ENCODE measurements at places on chromosomes 1 and 21.

DNA sequence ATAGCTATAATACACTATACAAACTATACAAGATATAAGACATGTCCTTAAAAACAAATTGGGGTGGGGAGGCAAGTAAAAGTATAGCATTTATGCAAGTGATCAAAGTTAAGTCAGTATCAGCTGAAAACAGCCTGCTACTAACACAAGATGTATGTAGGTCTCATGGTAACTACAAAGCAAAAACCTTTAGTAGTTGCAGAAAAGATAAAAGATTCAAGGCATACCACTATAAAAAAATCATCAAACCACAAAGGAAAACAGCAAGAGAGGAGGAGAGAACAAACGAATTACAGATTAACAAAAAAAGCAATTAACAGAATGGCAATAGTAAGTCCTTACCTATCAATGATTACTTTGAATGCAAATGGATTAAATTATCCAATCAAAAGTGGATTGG, 22.7 kb downstream of the ERO1B start:
- no peak for DNase-seq

- DNase-seq, result no peak
Observed at GRCh38 chr1:42179900-42180329, 15.4 kb upstream of the GUCA2A start.

DNA sequence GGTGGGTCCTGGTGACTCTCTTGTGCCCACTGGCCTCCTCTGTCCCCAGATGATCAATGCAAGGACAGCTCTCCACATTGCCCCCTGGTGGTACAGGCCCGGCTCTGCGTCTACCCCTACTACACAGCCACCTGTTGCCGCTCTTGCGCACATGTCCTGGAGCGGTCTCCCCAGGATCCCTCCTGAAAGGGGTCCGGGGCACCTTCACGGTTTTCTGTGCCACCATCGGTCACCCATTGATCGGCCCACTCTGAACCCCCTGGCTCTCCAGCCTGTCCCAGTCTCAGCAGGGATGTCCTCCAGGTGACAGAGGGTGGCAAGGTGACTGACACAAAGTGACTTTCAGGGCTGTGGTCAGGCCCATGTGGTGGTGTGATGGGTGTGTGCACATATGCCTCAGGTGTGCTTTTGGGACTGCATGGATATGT, 10.8 kb downstream of the ADAMTSL4 start:
- peak; percentile 81 for DNase-seq

GRCh38 chr1:98382986-98383740, 278.4 kb upstream of the SNX7 start:
- DNase-seq, result no peak

DNA sequence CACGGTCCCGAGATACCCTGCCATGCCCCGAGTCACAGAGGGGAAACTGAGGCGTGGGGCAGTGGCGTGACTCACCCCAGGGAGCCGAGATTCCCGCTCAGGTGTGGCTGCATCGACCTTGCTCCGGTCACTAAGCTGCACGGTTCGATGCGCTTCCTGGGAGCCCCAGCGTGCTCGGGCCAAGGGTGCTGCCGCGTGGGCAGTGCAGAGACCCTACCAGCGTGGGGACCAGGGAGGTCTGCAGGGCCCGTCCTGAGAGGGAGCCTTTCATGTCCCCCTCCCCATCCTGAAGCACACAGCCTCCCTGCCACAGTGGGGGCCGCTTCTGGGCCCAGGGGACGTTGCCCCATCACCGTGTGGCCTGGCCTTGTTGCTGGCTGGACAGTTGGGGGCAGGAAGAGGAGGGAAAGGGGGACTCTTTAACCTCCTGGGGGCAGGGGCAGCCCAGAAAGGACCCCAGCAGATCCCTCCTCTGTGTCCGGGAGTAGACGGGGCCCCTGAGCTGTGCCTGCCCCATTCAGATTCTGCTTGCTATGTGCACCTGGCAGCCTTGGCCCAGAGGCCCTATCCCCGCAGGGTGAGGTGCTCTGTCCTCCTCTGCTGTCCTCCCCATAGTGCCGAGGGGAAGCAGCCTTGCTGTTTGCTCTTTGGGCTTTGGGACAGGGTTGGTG, 52.3 kb downstream of the COL18A1 start:
- no peak for DNase-seq

- DNase-seq, result no peak
Observed at GRCh38 chr1:85427849-85428248, 37.1 kb downstream of the DDAH1 start.

GRCh38 chr1:6128276-6129081, 51.6 kb downstream of the CHD5 start:
- DNase-seq, result no peak

Measured in endothelial cell (in vitro differentiated cells).